Fibroblast of mammary gland (primary cell): ENCODE measurements at places on chromosomes 4 and X.

DNA sequence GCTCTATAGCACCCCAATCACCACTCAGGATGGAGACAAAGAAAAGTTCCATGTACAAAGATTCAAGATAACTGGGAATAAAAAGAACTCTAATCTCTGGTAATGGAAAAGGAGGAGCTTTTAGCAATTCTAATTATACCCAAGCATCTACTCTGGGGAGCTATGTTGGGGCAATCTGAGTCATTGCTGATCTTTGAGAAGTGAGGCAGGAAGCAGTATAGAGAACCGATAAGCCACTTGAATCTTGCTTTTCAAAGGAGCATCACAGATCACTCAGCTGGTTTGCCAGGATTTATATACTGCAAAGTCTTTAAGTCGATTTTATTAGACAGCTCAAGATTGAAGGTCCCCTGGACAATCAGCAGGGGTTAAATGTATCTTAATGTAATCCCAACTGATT is 220.0 kb downstream of the ENOX2 start:
- DNase-seq, result peak; percentile 31

GRCh38 chr4:33407496-33407895 is 2687.3 kb downstream of the PCDH7 start:
- DNase-seq, result no peak

- DNase-seq, result no peak
Observed at GRCh38 chr4:26854701-26855100, 5.9 kb upstream of the STIM2 start.

GRCh38 chr4:5933996-5934831 is 41.3 kb upstream of the CRMP1 start:
- no peak for DNase-seq

DNA sequence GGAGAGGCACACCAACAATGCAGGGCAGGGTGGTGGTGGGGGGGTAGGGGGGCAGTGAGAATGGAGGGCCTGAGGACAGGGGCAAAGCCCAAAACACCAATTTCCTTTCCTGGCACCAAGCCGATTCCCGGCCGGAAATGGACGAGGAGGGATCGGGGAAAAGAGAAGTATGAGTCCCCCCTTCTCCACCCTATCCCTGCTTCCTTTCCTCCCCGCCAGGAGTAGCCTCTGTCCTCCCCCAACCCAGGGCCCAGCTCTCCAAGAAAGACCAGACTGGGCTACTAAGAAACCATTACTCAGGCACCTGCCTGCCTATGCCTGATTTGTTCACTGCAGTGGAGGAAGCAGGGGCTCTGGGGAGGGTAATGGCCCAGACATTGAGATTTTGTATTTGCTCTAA is 402 bp downstream of the CCDC120 start:
- no peak for DNase-seq

GRCh38 chr4:15250021-15250441 is 177.8 kb upstream of the C1QTNF7 start:
- peak; percentile 59 for DNase-seq

DNA sequence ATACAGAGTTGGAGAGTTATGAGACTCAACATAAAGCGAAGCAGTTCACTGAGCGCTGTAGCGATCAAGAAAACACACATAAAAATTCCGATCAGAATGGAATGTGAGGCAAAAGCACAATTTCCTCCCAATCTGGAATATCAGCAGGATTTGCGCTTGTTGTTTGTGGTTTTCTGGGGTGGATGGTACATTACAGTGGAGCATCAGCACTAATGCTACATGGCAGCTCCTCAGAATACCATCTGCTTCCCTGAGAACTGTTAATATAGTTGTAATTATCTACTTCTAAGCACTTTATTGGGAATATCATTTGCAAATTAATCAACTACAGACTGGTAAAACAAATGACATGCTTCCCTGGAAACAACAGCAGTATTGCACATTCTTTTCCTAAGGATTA is 324.1 kb upstream of the PPARGC1A start:
- no peak for DNase-seq

DNA sequence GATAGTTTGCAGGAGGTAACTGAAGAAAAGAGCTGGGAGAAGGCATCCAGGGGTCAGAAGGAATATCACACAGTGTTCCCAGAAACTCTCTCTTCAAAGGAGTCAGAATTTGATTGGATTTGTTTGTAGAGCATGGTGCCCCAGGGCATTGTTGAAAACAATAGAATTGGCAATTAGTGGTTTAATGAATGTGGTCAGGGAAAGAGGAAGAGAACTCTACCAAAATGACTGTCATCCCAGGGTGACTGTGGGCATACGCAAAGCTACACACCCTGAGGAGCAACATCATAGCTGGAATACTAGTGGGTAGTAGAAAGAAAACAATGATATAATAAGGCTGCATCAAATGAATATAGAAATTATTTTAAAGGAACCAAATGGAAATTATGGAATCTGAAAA is 21.5 kb downstream of the TNIP2 start:
- no peak for DNase-seq

DNA sequence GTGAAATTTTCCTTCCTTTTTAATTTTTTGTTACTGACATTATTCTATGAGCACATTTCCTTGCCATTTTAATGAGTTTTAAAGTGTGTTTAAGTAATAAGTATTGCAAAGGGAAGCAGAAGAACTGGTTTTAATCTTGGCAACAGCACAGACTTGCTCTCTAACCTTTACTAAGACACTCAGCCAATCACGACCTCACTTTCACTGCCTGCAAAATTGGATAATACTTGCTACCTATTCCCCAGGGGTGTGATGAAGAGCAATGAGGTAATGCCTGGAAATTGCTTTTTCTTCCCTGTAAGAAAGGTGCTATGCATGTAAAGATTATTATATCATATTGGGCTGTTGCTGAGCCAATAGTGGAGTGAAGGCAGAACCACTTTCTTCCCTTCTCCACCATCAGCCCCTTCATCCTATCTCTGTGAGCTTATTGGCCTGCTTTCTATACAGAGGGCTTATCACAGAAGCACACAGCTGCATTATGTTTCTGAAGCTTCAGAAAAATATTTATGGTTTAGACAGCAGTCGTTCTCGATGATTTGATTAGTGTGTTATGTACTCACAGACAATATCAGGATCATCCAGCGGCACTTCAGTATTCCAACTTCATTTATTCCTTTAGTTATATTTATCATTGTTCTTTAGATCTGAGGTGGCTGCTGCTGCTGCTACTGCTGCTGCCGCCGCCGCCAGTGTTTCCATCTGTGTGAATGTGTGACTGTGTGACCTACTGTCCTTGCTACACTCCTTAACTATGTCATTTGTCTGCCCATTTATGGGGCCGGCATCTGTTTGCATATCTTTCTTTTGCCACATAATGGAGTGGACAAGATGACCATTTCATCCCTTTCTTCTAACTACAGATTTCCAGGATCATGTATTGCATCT is 255.1 kb downstream of the C4orf33 start:
- peak; percentile 32 for DNase-seq

DNA sequence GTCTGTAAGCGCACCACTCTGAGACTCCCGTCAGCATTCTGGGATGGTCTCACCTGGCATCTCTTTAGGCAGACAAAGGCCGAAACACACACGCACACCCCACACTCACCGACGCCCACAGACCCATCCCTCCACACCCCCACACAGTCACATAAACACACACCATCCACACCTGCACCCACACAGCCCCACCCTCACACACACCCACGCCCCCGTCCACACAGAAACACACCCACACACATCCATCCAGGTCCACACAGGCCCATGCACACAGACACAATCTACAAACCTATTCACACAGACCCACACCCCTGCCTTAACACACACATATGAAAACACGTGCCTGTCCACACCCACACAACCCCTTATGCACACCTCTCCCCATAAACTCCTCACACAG is 9.2 kb upstream of the HMX1 start:
- no peak for DNase-seq

GRCh38 chrX:104041003-104041402 is 1.2 kb downstream of the H2BW2 start:
- no peak for DNase-seq

GRCh38 chrX:107716118-107716684 is 59.4 kb downstream of the TSC22D3 start:
- DNase-seq, result no peak

GRCh38 chr4:38145741-38146140 is 185.5 kb downstream of the PTTG2 start:
- DNase-seq, result peak; percentile 80

DNA sequence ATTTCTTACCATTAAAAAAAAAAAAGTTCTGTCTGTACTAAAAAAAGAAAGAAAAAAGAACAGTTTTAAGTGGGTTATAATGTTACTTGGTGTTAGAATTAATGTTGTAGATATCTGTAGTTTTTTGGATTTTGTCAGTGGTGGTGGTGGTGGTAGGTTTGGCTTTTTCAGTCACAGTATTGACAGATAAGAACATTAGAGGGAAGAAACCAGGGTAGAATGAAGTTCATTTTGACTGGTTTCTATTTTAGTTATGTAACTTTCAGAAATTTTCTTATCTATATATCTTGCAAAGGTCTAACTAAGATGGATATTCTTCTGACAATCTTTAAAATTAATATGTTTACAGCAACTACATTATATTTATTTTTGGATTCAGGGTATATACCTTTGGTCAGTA is 105.4 kb downstream of the FBXW7 start:
- DNase-seq, result no peak

- DNase-seq, result no peak
Observed at GRCh38 chr4:90071289-90072235, 55.6 kb upstream of the CCSER1 start.

DNA sequence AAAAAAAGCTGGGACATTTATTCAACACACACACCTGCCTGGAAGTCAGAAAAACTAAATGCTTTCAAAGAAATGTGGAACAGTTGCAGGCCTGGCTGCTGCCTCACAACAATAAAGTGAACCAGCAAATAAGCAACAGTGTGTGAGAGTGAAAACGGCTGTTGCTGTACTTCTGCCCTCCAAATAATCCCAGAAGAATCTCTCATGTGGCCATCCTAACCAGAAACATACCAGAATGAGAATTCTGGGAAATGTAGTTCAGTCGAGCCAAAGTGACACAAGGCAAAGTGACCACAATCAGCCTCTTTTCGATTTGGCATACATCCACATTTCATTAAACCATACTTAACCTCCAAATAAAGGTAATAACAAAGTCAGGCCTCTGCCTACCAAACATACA is 204.5 kb downstream of the SLC7A11 start:
- DNase-seq, result peak; percentile 76

DNA sequence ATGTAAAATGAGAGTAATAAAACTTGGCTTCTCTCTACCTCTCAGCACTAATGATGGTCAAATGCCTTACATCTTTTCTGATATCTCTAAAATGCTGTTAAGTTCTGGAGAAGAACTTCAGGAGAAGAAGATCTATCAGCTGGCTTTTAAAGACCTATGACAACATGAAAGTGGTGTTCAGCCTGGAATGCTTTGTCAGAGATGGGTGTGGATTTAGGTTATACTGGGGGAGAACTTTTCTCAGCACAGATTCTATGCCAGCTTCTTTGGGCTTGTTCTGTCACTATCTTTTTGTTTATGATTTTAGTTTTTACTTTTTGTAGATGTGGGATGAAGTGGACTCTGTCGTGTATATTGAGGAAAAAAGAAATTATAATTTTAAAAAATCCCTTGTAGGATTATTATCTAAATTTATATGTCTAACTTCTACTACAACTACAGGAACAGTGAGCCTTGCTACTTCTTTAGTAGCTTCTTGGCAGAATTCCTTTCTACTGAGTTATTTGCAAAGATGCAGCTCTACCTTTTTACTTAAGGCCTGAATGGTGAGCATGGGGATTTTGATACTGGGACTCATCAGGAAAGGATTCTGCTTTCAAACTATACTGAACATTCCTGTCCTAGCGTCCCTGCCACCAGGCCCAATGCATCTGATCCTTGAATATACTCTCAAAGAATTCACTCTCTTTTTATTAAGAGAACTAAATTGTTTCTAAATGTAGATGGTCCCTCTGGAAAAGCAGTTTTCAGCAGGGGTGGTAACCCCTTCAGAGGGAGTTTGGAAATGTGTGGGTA is 19.6 kb downstream of the CYP2U1 start:
- DNase-seq, result no peak

- peak; percentile 10 for DNase-seq
Observed at GRCh38 chr4:42018451-42018850, 28.1 kb downstream of the SLC30A9 start.

- DNase-seq, result peak; percentile 61
Observed at GRCh38 chr4:177182166-177182565, 127.5 kb upstream of the NEIL3 start.

DNA sequence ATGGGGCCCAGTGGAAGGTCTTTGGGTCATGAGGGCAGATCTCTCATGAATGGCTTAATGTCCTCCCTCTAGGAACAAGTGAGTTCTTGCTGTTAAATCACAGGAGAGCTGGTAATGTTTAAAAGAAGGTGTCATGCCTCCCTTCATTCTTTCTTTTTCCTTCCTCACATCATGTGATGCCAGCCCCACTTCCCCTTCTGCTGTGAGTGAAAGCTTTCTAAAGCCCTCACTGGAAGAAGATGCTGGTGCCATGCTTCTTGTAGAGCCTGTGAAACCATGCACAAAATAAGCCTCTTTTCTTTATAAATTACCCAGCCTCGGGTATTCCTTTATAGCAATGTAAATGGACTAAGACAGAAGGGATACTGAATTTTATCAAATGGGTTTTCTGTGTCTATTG is 66.1 kb upstream of the ZNF827 start:
- no peak for DNase-seq

GRCh38 chr4:68324519-68325262 is 25.2 kb downstream of the YTHDC1 start:
- no peak for DNase-seq

GRCh38 chr4:21476757-21477156 is 471.8 kb downstream of the KCNIP4 start:
- peak; percentile 3 for DNase-seq

- no peak for DNase-seq
Observed at GRCh38 chr4:98827661-98828060, 101.3 kb downstream of the EIF4E start.

- no peak for DNase-seq
Observed at GRCh38 chr4:139876337-139876941, 210.8 kb downstream of the MGST2 start.

GRCh38 chr4:100908540-100908939 is 390.7 kb upstream of the EMCN start:
- no peak for DNase-seq

DNA sequence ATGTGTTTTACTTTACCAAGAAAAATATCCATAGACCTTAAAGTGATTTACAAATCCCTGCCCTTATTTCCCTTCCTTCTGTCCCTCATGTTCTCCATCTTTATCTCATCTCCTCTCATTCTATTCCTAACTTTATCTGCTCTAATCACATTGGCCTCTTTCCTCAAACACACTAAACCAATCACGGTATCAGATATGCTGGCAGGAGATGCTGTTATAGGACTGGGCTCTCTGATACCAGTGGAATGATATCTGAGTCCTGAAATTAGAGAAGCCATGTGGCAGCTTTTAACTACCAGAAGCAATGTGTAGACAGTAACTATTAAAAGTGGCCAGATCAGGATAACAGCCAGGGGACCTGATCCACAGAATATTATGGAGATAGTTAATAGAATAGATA is 49.9 kb upstream of the GIMD1 start:
- no peak for DNase-seq

GRCh38 chr4:159487284-159487747 is 384.4 kb downstream of the RAPGEF2 start:
- DNase-seq, result peak; percentile 75

GRCh38 chrX:10030570-10030969 is 63.4 kb downstream of the CLDN34 start:
- peak; percentile 65 for DNase-seq
